ENCODE measurements at places on chromosomes 5 and 9.
A peak's percentile ranks its signal among the peaks of the same experiment; 100 is the strongest.

DNA sequence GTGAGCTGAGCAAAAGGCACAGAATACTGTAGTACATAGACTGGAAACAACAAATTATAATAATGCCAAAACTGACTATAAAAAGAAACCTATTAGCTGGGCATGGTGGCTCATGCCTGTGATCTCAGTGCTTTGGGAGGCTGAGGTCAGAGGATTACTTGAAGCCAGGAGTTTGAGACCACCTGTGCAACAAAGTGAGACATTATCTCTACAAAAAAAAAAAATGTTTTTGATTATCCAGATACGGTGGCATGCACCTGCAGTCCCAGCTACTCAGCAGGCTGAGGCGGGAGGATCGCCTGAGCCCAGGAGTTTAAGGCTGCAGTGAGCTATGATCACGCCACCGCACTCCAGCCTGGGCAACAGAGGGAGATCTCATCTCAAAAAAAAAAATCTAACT lies 175.9 kb downstream of the TTC39B start:
- no peak for DNase-seq

- no peak for DNase-seq
These were observed 267.3 kb downstream of the MLLT3 start for GRCh38 chr9:20355022-20355421.

- DNase-seq, result no peak
These were observed 35.6 kb downstream of the ADAMTSL2 start for GRCh38 chr9:133569891-133570690.

DNA sequence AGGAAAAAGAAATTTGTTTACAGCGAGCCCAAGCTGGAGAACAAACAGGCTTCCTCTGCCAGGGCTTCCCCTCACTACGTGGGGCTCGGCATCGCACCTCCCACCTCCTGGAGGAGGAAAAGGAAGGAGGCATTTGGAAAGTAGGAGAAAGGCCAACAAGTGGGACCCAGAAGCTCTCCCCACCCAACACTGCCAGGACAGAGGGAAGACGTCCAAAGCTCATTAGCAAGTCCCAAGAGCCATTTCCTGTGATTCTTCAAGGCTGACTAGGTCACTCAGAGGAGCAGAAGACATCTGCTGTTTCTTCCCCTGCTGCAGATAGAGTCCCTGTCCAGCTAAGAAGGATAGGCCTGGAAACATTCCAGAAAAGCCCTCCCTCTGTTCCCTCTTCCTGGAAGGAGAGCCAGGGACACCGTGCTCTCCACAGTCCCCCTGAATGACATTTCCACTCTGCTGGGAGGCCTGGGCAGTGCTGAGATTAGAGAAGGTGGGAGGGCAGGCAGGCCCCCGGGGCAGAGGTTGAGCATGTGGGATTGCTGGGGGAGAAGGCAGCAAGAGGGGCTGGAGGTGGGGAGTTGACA lies 57.0 kb upstream of the NEURL1B start:
- DNase-seq, result no peak

- no peak for DNase-seq
These were observed 29.2 kb downstream of the PROP1 start for GRCh38 chr5:177966839-177967166.

GRCh38 chr9:120845255-120845654 lies 2.5 kb upstream of the PSMD5 start:
- DNase-seq, result no peak

- no peak for DNase-seq
These were observed 40.2 kb downstream of the NSUN2 start for GRCh38 chr5:6592601-6593000.

DNA sequence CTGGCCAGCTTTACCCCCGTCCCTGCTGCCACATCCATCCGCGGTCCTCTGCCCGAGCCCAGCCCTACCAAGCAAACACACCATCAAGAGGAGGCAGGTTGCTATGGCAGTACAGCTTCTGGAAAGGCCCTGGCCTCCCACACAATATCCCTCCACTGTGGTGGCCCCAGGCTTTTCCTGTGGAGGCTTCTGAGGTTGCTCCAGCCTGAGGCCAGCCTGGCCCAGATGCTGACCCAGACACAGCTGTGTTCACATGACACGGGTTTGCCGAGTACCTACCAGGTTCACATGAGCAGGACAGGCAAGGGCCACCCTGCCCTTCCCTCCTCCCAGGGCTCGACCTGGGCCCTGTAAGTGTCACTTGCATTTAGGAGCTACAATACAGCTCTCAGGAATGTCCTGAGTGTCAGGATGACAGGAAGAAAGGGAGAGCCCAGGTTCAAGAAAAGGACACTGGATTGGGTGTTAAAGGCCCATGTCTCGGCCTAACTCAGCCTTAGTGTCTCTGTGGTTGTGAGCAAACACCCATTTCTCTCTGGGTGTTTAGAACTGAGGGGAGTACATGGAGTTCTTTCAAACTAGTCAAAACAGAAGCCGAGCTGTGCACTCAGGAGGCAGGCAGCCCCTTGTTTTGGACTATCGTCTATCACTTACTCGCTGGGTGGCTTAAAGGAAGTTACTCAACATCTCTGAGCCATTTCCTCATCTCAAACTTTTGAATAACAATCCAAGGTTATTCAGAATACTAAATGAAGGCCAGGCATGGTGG lies 40.2 kb downstream of the NAIF1 start:
- DNase-seq, result peak; percentile 54

- no peak for DNase-seq
These were observed 23.2 kb downstream of the TTF1 start for GRCh38 chr9:132383462-132383883.

DNA sequence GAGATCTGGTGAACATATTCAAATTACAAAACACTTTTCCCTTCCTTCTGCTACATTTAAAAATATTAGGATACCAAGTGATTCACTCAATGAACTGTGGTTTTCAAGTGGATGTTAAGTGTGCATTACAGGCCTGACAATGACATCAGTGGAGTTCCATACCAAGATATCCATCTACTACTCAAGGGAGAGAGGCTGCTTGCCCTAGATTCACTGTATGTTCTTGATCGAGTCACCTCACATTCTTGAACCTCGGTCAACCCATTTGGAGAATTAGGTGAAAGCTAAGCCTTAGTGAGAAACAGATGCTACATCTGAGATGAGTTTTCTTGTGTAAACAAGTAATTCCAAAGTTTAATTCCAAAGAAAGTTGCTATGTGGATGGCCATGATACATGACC lies 142.2 kb downstream of the FGF10 start:
- no peak for DNase-seq

DNA sequence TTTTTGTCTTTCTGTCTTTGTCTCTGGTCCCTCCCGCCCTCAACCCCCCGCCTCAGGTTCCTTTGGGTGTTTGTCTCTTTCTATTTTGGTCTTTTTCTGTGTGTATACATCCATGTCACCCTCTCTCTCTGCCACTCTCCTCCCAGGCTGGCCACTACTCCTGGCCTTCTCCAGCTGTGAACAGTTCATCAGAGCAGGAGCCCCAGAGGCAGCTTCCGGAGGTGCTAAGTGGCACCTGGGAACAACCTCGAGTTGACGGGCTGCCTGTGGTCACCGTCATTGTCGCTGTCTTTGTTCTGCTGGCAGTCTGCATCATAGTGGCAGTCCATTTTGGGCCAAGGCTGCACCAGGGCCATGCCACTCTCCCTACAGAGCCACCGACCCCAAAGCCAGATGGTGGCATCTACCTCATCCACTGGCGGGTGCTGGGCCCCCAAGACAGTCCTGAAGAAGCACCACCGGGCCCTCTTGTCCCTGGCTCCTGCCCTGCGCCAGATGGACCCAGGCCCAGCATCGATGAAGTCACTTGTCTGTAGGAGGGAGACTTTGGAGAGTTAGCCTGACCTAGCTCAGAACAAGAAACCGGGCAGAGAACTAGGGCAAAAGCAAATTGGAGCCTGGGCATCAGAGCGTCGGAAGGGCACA lies 1.7 kb downstream of the SMIM33 start:
- peak; percentile 65 for DNase-seq

- DNase-seq, result no peak
These were observed 37.6 kb upstream of the SLC27A6 start for GRCh38 chr5:128927644-128928043.

- DNase-seq, result no peak
These were observed 325.2 kb downstream of the TLR4 start for GRCh38 chr9:118029425-118029824.

- DNase-seq, result no peak
These were observed 65.0 kb downstream of the CEMIP2 start for GRCh38 chr9:71703172-71703872.

GRCh38 chr5:164256351-164256750 lies 750.9 kb downstream of the MAT2B start:
- no peak for DNase-seq

- no peak for DNase-seq
These were observed 35.9 kb upstream of the ZFAND5 start for GRCh38 chr9:72400866-72401265.

DNA sequence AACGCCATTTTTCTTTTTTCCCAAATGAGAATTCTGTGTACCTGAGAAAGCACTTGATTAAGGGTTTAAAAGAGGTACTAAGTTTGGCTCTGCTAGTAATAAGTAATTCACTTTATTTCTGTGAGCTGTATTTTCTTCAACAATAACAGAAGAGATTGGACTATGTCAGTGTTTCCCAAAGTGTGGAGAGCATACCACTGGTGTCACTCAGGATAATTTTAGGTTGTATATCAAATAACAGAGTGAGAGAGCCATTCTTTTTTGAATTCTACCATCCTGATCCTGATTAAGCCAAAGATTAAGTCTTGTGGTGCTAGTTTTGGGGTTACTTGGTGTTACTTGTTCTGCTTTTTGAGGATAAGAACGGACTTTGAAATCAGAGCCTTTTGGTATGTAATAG lies 142.3 kb upstream of the PPP1R2B start:
- DNase-seq, result no peak

GRCh38 chr5:158380661-158381060 lies 521.7 kb upstream of the CLINT1 start:
- DNase-seq, result no peak

GRCh38 chr9:22026696-22027095 lies 17.6 kb upstream of the CDKN2B start:
- DNase-seq, result no peak

DNA sequence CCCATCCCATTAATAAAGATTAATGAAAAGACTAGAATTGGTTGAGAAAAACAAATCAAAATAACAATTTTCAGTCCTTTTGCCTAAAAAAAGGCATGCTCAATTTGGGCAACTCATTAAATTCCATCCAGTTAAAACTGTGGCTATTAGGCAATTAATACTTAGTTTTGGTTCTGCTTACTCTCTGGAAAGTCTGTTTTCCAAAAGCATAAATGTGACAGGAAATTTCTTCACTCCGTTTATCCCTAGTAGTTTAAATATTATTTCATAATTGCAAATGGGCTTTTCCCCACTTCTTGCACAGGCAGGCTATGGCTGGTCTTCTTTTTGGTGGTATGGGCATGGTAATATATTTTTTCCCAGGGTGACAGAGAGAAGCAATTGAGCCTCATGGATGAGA lies 373.3 kb upstream of the KLF4 start:
- DNase-seq, result no peak

GRCh38 chr5:58450811-58451629 lies 8.9 kb downstream of the PLK2 start:
- DNase-seq, result no peak

DNA sequence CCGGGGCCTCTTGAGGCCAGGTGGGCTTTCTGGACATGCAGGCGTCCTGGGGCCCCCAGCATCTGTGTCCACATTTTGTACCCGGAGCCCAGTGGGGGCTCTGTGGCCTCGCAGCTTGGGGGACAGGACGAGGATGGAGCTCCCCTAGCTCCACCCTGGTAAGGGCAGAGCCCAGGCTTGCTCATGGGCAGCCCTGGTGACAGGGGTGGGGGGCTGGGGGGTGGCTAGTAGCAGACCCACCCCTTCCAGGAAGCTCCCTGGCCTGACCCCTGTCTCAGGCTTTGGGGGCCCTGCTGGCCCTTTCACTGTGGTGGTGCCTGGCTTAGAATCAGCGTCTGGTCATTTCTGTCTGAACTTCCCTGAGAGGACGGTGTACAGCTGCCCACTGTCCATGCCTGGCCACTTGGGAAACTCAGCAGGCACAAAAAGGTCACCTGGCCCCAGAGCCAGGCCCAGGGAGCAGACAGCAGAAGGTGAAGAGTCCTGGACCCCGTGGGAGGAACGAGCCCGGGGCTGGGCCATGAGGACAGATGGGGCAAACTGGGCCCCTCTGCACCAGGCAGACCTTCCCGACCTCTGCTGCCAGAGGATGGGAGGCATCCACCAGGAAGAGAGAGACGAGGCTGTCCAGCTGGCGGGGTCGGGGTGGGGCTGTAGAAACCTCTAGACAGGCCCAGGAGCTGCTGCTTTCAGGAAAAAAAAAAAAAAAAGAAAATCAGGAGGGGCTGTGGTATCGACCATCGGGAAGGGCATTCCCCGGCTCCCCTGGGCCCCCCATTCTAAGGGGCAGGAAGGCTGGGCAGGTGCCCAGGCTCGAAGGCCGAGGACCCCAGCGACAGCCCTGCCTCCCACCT lies 52.8 kb downstream of the EXD3 start:
- DNase-seq, result no peak

- no peak for DNase-seq
These were observed 13.5 kb downstream of the C5orf46 start for GRCh38 chr5:147892696-147893296.

DNA sequence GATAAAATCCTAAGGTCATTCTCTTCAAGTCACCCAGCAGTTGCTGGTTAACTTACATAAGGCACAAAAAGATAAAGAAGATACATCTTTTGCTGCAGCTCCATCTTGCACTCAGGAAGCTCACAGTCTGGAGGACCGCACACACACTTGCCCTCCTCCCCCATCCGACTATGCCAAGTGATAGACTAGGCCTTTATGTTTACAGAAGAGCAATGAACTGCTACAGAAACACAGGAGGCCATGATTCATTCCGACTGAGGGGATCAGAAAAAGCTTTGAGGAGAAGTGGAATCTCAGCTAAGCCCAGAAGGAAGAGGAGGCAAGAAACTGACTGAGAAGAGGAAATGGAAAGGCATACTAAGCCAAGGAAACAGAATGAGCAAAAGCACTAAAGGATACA lies 17.4 kb downstream of the NRG2 start:
- DNase-seq, result no peak

GRCh38 chr9:1775230-1775629 lies 239.9 kb upstream of the SMARCA2 start:
- no peak for DNase-seq

DNA sequence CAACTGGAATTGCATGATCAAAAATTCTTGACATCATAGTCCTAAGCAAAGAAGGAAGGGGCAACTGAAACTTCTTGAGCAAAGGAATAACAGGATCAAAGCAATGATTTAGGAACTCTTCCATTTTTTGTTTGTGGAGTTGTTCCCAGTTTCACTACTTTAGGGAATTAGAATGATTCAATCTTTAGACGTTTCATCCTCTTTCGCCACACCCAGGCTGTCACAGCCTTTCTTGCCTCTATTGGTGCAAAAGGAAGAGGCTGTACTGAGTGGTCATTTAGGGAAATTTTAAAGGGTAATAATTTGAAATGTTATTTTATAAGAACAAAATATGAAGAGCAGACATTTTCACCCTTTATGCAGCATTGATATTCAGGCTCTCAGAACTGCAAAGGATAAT lies 1026.0 kb upstream of the ARRDC3 start:
- no peak for DNase-seq

GRCh38 chr5:89275066-89275855 lies 392.3 kb upstream of the MEF2C start:
- no peak for DNase-seq
